Heart right ventricle (tissue), 16 donors: ENCODE measurements at places on chromosomes 13 and 19. TPM values are rescaled to one million over a fixed set of nuclear protein-coding genes. Genes with fewer than 3 reads are reported as not detected.
A peak's percentile ranks its signal among the peaks of the same experiment; 100 is the strongest.

Gene NKPD1
- polyA plus RNA-seq: 0.07 TPM

Gene EHD2
- 51.1 TPM for polyA plus RNA-seq

Gene APOC4
- not detected for polyA plus RNA-seq

Gene APLP1
- 24.2 TPM for polyA plus RNA-seq

Gene CD33
- 5.0 TPM for polyA plus RNA-seq

- DNase-seq: no peak
Measured at GRCh38 chr19:33293255-33294057, 8.9 kb downstream of the CEBPA start.

DNA sequence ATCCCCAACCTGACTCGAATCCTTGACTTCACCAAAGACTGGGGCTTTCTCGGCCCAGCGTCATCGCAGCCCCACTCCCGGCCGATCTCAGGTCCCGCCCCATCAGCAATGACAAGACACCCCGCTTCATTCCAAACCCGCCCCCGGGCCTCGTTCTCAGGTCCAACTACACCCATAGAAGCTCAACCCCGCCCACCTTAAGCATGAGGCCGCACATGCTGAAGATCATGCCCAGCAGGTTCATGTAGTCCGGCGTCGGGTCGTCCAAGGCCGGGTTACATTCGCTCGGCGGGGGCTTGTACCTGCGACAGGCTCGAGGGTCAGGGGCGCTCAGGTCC lies 2.3 kb downstream of the WDR83 start:
- DNase-seq: peak; percentile 40

- no peak for DNase-seq
Measured at GRCh38 chr13:44778761-44779484, 202.8 kb upstream of the TSC22D1 start.

DNA sequence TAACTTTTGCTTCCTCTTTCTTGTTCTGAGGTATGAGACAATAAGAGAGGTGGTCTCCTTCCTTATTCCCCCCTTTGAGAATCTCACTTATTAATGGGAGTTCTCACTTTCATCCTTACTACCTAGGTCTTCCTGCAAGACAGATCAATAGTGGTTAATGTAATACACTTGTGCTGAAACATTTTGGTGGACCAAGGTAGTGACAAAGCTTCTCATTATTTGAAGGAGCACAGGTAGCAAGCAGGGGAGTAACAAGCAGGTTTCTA lies 17.9 kb downstream of the ZNF700 start:
- no peak for DNase-seq

GRCh38 chr19:8423817-8424223 lies 10.7 kb downstream of the MARCHF2 start:
- peak; percentile 96 for DNase-seq

GRCh38 chr19:50820086-50820485 lies 3.5 kb downstream of the KLK1 start:
- DNase-seq: no peak

DNA sequence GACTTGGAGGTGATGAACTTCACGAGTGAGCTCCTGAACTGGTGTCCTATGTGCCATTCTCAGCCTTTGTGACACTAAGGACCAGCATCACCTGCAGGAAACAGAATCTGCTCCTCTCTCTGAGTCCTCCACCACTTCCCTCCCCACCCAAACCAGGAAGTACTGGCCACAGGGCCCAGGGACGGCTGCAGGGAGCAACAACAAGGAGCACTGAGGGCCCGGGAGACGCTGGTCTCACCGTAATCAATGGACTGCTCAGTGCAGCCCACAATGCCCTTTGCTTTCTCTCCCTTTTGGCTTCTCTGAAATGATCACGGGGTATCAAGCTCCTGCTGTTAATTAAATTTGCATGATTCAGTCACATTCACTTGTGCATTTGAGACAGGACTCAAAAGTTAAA lies 18.6 kb downstream of the PEPD start:
- no peak for DNase-seq

DNA sequence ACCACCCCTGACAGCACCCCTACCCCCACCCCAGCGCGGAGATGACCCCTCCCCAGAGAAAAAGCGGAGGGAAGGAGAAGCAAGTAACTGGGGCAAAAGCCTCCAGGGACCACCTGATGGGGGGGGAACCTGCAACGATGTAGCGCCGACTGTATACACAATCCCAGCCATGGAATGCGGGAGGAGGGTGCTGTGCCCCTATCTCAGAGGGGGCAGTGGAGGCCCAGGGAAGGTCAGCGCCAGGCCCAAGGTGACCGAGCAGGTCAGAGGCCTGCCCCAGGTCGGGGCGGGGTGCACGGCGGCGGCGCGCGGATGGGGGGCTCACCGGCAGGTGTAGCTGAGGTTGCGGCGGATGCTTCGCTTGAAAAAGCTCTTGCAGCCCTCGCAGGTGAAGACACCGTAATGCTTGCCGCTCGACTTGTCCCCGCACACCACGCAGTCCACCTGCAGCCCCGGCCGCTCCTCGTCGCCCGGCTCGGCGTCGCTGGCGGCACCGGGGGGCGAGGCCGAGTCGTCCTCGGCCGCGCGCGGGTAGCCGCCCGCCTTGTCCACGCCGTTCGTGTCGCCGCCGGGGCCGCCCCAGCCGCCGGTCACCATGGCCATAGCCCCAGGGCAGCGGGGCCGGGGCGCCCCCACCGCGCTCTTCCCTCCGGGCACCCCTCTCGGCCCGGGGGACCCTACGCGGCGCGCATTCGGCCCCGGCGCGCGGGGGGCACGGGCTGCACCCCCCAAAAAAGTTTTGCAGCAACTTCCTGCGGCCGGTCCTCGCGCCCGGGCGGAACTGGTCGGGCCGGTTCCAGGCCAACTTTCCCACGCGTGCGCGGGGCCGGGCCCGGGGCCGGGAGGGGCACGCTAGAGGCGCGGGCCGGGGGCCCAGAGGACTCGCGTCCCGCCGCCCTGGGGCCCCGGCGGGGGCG lies 843 bp downstream of the NR2F6 start:
- no peak for DNase-seq

DNA sequence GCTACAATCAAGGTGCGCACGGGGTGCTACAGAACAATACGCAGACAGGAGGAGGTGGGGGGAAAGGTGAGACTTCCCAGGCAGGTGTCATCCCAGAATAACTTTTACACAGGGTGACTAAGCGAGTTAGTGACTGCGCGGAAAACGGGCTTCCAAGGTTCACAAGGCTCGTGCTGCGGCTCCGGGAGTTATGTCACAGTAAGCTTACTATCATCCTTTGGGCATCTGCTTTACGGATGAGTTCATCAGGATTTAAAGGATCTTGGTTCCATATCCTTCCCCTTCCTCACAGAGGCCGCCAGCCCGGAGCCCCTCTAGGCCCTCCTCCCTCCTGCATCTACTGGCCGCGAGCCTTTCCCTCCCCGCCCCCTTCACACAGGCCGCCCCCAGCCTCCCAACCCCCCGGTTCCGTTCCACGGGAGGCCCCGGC lies 474 bp upstream of the IFT88 start:
- no peak for DNase-seq

DNA sequence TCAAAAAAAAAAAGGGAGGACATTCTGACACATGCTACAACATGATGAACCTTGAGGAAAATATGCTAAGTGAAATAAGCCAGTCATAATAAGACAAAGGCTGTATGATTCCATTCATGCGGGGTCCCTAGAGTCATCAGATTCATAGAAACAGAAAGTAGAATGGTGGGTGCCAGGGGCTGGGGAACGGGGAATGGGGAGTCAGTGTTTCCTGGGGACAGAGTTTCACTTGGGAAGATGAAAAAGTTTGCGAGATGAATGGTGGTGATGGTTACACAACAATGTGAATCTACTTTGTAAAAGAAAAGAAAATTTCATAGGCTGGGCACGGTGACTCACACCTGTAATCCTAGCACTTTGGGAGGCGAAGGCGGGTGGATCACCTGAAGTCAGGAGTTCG lies 6.1 kb upstream of the CLEC4G start:
- no peak for DNase-seq

- no peak for DNase-seq
Measured at GRCh38 chr13:34731486-34731885, 210.6 kb upstream of the NBEA start.

GRCh38 chr19:14039181-14039580 lies 7.6 kb downstream of the IL27RA start:
- DNase-seq: no peak

DNA sequence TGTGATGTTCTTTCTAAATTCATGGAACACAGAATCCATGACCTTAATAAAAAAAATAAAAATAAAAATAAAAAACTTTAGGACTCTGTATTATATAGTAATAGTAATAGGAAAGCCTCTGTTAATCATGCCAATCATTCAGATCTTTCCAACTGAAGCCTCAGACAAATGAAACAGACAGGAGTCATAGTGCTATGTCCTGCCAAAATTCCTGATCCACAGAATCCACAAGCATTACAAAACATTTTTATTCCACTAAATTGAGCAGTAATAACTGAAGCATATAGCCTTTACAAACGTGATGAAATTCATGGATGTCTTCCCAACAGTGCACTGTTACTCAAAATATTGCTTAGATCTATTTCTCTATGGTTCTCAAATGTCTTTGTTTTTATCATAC lies 820.6 kb upstream of the PCDH9 start:
- no peak for DNase-seq

GRCh38 chr19:43471091-43471490 lies 5.7 kb upstream of the LYPD3 start:
- no peak for DNase-seq

DNA sequence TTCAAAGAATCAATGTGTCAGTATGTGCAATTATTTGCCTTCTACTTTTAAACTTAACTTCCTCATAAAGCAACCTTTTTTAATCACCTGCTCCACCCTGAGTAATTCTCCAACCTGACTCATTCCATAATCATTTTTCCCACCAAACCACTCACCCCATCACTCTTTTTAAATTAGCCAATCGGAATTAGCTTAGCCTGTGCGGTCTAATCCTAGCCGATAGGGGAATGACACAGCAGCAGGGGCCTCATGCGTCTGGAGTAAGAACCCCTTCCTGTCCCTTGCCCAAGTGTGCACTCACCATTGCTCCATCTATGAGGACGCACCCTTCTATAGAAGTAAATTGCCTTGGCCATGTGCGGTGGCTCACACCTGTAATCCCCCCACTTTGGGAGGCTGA lies 27.4 kb upstream of the ZNF83 start:
- DNase-seq: no peak
